Stimulated activated CD8-positive, alpha-beta memory T cell treated with anti-CD3 and anti-CD28 coated beads, Interleukin-4, amount 100 ng/mL, for 24 hours (primary cell): ENCODE measurements at places on chromosomes 3 and 15.

- no peak for DNase-seq
Observed at GRCh38 chr3:50433954-50434353, 69.5 kb downstream of the CACNA2D2 start.

DNA sequence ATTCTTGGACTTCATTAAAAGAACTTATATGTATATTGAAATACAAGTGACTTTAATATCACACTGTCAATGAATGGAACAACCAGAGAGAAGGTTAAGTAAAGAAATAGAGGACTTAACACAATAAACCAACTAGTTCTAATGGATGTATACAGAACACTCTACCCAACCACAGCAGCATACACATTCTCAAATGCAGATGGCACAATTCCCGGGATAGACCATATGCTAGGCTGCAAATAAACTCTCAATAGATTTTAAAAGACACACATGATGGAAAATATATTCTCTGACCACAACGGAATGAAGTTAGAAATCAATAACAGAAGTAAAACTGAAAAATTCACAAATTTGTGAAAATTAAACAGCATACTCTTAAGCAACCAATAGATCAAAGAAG lies 214.3 kb upstream of the LINGO1 start:
- no peak for DNase-seq

DNA sequence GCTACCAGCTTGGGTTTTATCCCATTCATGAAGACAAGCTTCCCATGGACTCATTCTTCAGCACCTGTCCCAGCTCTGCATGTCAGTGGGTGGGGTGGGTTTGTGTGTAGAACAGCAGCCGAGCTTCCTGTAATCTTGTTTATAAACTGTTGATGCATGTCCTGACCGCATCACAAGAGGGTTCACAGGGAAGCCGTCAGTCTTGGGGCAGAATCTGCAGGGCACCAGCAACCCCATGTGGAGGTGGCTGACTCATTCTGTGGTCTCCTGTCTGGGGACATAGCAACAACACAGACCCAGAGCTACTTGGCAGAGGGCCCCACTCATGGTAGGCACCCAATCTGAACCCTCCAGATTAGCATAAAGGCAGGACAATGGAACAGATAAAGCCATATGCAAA lies 35.6 kb downstream of the DAPK2 start:
- DNase-seq: peak; percentile 70

DNA sequence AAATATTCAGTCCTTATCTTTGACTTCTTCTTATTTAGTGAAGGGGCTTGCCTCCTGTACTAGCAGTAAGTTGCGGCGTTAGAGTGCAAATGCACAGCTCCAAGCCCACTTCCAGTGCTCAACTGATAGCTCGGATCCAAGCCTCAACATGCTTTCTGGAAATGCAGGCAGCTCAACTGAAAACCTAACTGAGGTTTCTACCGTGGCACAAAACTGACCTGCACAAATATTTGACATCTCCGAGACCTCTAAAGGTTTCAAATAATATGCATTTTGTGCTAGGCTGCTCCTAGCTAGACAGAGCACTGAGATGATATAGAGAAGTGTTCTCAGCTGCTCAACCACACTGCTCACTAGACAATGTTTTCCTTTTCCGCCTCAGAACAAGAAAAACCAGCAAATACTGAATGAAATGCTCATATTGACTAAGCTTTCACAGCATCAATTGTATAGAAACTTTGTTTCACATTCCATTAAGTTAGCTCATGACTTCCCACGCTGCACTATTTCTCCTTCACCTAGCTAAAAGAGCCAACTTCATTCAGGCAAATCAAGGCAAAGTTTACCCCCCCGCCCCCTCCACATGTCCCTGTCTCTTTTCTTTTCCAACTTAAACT lies 822 bp downstream of the ZNF385D start:
- no peak for DNase-seq

GRCh38 chr15:37695719-37696118 lies 238.7 kb upstream of the TMCO5A start:
- DNase-seq: no peak

GRCh38 chr3:72776-73175 lies 123.8 kb upstream of the CHL1 start:
- DNase-seq: no peak

- DNase-seq: no peak
Observed at GRCh38 chr3:62670351-62670750, 204.9 kb downstream of the CADPS start.

DNA sequence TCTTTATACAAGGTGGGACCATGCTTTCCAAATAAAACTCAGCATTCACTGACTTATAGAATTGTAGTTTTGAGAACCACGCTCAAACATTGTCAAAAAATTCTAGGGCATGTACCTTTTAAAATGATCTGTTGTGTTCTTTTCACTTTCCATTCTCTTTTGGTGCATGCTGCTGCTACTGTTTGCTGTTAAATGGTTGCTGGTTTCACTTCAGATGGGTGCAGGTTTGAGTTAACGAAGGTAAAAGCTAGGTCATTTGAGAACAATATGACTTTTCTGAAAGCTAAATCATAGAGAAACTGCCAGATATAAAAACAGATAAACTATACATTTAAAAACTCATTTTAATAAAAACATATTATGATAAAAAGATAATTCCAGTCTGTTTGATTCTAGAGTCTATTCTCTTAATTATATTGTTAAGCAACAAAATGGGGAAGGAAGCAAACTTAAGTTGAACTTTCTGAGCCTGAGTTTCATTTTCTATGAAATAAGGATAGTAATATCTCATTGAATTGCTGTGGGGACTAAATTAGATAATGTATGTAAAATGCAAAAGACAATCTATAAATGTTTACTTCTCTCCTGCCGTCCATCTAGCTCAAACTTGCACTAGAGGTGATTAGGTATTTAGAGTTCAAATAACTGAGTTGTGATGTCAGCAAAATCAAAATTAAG lies 82.4 kb downstream of the OXSM start:
- no peak for DNase-seq

- DNase-seq: no peak
Observed at GRCh38 chr15:78895471-78895870, 22.8 kb downstream of the MORF4L1 start.

GRCh38 chr15:27514526-27514925 lies 543.5 kb downstream of the GABRG3 start:
- no peak for DNase-seq

DNA sequence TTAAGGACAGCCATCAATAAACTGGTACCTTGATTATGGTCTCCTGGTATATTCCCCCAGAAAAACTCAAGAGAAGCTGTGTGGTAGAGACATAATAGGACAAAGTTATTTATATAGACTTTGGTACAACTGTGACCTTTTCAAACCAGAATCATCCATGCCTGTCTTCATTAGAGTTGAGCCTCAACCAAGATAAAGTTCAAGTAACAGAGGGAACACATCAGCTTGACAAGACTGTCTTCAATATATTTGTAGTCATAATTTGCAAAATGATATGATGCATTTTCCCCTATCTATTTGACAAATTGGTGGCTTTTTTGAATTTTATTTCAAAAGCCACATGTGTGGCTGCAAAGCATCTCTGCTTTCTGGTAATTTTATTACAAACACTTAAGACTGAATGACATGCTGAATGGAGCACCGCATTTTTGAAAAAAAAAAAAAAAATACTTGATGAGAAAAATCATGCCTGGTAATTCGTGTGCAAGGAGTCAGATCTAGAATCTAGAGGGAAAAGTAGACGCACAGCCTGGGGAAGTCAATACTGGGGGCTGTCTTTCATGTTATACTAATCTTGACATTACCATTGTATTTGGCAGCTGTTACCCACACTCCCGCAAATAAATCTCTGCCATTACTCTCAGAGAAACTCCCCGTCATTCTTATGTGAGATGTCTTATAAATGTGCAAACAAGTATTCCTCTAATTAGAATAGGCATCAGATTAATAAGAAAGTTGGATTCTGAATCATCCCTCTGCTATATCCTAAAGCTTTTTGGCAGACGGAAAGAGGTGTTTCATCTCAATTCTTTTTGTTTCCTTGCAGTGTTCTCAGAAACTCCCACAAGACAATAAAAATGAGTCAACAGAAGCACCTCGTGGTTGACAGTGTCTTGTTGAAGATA lies 554.8 kb upstream of the CBLB start:
- DNase-seq: no peak

- no peak for DNase-seq
Observed at GRCh38 chr3:17752876-17753631, 10.6 kb upstream of the TBC1D5 start.

DNA sequence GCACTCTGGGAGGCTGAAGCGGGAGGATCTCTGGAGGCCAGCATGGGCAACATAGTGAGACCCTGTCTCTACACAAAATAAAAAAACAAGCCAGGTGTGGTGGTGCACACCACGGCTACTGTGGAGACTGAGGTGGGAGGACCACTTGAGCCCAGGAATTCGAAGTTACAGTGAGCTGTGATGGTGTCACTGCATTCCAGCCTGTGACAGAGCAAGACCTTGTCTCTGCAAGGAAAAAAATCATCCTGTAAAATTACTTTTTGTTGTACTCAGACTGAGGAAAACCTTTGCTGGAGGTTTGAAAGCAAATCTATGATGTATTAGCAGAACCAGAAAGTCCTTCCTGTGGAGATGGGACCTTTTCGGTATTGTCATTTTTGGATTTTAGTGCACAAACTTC lies 63.3 kb downstream of the ATP1B3 start:
- no peak for DNase-seq

DNA sequence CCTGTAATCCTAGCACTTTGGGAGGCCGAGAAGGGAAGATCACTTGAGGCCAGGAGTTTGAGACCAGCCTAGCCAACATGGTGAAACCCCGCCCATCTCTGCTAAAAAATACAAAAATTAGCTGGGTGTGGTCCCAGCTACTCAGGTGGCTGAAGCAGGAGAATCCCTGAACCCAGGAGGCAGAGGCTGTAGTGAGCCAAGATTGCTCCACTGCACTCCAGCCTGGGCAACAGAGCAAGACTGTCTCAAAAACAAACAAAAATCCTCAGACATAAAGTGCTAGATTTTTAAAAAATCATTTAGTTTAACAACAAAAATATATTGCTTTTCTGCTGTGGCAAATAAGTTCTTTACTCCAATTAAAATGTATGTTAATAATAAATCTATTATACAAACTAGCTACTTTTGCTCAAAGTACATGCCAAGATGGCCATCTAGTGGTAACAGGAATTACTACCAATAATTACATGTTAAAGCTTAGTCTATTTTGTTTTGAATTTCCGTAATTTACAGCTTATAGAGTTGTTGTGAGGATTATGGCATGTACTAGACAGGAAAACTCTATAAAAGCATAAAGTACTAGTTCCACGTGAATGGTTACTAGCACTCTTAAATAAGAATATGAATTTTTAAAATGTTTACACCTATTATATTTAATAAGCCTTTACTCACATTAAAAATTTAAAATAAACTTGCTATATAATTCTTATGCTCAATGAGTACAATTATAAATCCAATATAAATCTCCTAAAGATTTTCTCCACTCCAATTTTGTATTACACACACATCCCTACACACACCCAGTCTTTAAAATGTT lies 39.0 kb downstream of the GABPB1 start:
- no peak for DNase-seq

DNA sequence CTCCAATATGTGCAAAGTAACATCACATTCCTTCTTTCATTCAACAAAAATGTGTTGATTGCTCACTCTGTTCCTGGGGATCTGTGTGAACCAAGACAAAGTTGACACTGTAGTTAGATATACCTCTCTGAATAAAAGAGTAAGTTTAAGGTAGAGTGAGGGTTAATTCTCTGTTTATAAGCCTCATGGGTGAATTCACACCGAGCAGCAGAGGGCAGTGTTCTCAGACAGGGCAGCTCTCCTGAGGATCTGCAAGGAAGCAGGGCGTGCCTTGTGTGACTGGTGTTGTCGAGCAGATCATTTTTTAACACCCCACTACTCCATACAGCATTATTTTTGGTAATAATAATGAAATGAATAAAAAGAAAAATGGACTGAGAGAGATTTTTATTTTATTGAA lies 34.4 kb downstream of the PAQR9 start:
- no peak for DNase-seq

GRCh38 chr3:191343913-191344312 lies 13.6 kb upstream of the UTS2B start:
- no peak for DNase-seq

DNA sequence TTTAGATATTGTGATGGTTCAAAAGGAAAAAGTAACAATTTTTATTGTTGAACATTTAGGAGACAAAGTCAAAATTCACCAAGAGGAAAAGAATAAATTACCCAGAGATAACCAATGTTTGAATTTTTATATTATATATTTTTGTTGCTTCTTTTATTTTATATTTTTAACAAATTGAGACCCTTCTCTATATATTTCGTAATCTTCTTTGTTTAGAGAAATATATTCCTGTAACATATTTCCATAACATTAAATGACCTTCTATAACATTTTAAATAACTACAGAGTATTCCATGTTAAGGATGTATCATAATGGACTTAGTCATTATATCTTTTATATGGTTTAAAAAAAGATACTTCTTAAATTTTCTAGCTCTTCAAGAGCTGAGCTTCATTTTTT lies 128.0 kb downstream of the RBPMS2 start:
- DNase-seq: no peak

GRCh38 chr3:124783696-124784095 lies 53.4 kb downstream of the UMPS start:
- no peak for DNase-seq

- DNase-seq: no peak
Observed at GRCh38 chr15:26767169-26767670, 5.6 kb downstream of the GABRB3 start.
